ENCODE measurements at places on chromosomes 7 and 10. TPM values are rescaled to one million over a fixed set of nuclear protein-coding genes. Genes with fewer than 3 reads are reported as not detected.

- H3K36me3 ChIP-seq: no peaks in the 10 kb centered on the region
- no peaks in the 10 kb centered on the region for H3K4me1 ChIP-seq
- no peak overlapping the region for H3K27ac ChIP-seq
- H3K27me3 ChIP-seq: no peaks in the 10 kb centered on the region
- no peak for DNase-seq
Measured at GRCh38 chr7:141463986-141464385, 87.2 kb upstream of the AGK start.

Gene FAM25C
- not detected for total RNA-seq

Gene HOXA4
- total RNA-seq: 4.4 TPM

- DNase-seq: no peak
- no peak overlapping the region for H3K27ac ChIP-seq
- no peaks in the 10 kb centered on the region for H3K36me3 ChIP-seq
- H3K4me1 ChIP-seq: no peaks in the 10 kb centered on the region
Measured at GRCh38 chr7:16079723-16080122, 341.6 kb downstream of the CRPPA start.

DNA sequence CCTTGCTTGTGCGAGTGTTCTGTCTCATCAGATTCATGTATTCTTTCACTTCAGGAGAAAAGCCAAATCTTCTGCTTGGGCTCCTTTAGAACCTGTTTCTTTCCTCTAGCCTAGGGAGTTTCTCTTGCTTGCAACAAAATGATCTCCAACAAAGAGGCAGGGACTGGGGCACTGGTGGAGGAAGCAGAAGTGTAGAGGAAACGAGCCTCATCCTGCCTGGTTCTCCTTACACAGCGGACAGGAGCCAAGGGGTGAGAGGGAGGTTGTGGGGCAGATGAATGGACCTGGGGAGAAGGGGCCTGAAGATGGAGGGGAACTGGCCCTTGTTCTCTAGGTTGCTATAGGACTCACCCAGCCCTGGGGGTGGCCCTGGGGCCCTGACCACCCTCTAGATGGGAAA lies 141.1 kb downstream of the PKD1L1 start:
- no peaks in the 10 kb centered on the region for H3K27me3 ChIP-seq
- no peaks in the 10 kb centered on the region for H3K36me3 ChIP-seq
- H3K4me1 ChIP-seq: peaks cover 11% of the 10 kb centered on the region

GRCh38 chr10:103499881-103500280 lies 6.4 kb downstream of the NEURL1 start:
- H3K36me3 ChIP-seq: no peaks in the 10 kb centered on the region
- H3K4me1 ChIP-seq: no peaks in the 10 kb centered on the region
- no peak overlapping the region for H3K27ac ChIP-seq

- H3K4me3 ChIP-seq: no peak overlapping the region
- no peaks in the 10 kb centered on the region for H3K4me1 ChIP-seq
- H3K27ac ChIP-seq: no peak overlapping the region
- peak; percentile 31 for DNase-seq
Measured at GRCh38 chr10:100872034-100872791, 40.5 kb upstream of the SLF2 start.

Gene EPHB4
- 64.2 TPM for total RNA-seq

- no peak overlapping the region for H3K27ac ChIP-seq
- DNase-seq: no peak
- no peaks in the 10 kb centered on the region for H3K36me3 ChIP-seq
- no peaks in the 10 kb centered on the region for H3K4me1 ChIP-seq
- no peaks in the 10 kb centered on the region for H3K27me3 ChIP-seq
Measured at GRCh38 chr7:46011059-46011458, 90.0 kb upstream of the IGFBP3 start.

DNA sequence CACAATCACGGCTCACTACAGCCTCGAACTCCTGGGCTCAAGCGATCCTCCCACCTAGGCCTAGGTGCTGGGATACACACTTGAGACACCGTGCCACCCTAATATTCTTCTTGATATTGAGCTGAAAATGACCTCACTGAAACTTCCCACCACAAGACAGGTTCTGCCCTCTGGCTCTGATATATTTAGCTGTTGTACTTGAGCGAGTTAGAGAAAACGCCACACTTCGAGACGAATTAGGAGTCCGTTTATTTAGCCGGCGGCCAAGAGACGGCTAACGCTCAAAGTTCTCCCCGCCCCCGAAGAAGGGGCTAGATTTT lies 17.9 kb downstream of the ZC3HAV1 start:
- DNase-seq: no peak
- no peak overlapping the region for H3K27ac ChIP-seq
- H3K4me3 ChIP-seq: no peak overlapping the region
- peaks cover 3% of the 10 kb centered on the region for H3K4me1 ChIP-seq

Gene WEE2
- not detected for total RNA-seq

Gene NCF1
- 46.2 TPM for total RNA-seq

Gene POLR2J2
- 6.9 TPM for total RNA-seq

GRCh38 chr10:109922976-109923921 lies at the start of gene XPNPEP1:
TSS of gene XPNPEP1 (minus strand) at chr10:109923511. CDS start at chr10:109923433, 78 bp downstream.
- no peaks in the 10 kb centered on the region for H3K27me3 ChIP-seq
- H3K4me3 ChIP-seq: peak within 1 kb of the TSS; percentile 92
- peaks cover 27% of the 10 kb centered on the region for H3K4me1 ChIP-seq
- H3K27ac ChIP-seq: peak within 1 kb of the TSS; percentile 97
- H3K36me3 ChIP-seq: no peaks in the 10 kb centered on the region
- DNase-seq: peak; percentile 91

GRCh38 chr10:17206210-17206709 lies 4.8 kb upstream of the TRDMT1 start:
- no peak overlapping the region for H3K4me3 ChIP-seq
- DNase-seq: no peak
- H3K27ac ChIP-seq: peak overlapping the region; percentile 39
- H3K4me1 ChIP-seq: peaks cover 15% of the 10 kb centered on the region

Gene C10orf62
- 0.21 TPM for total RNA-seq

GRCh38 chr10:129605986-129606518 lies 139.0 kb downstream of the MGMT start:
- no peaks in the 10 kb centered on the region for H3K4me1 ChIP-seq
- H3K36me3 ChIP-seq: no peaks in the 10 kb centered on the region
- H3K27me3 ChIP-seq: no peaks in the 10 kb centered on the region
- H3K4me3 ChIP-seq: no peak overlapping the region
- DNase-seq: peak; percentile 22

Gene TBX20
- 0.11 TPM for total RNA-seq

Gene ASB13
- 5.2 TPM for total RNA-seq

Gene H2BK1
- total RNA-seq: not detected

Gene OR6B1
- not detected for total RNA-seq

Gene CALCR
- total RNA-seq: 0.12 TPM

GRCh38 chr10:86798611-86799010 lies 42.2 kb downstream of the BMPR1A start:
- peaks cover 5% of the 10 kb centered on the region for H3K4me1 ChIP-seq
- DNase-seq: peak; percentile 40
- no peak overlapping the region for H3K4me3 ChIP-seq
- no peaks in the 10 kb centered on the region for H3K36me3 ChIP-seq
- H3K27ac ChIP-seq: no peak overlapping the region

Gene ADAP1
- total RNA-seq: 11.5 TPM

- H3K36me3 ChIP-seq: no peaks in the 10 kb centered on the region
- H3K27ac ChIP-seq: no peak overlapping the region
- no peak overlapping the region for H3K4me3 ChIP-seq
- H3K27me3 ChIP-seq: no peaks in the 10 kb centered on the region
- no peaks in the 10 kb centered on the region for H3K4me1 ChIP-seq
- DNase-seq: no peak
Measured at GRCh38 chr7:69002416-69002815, 595.9 kb upstream of the AUTS2 start.

DNA sequence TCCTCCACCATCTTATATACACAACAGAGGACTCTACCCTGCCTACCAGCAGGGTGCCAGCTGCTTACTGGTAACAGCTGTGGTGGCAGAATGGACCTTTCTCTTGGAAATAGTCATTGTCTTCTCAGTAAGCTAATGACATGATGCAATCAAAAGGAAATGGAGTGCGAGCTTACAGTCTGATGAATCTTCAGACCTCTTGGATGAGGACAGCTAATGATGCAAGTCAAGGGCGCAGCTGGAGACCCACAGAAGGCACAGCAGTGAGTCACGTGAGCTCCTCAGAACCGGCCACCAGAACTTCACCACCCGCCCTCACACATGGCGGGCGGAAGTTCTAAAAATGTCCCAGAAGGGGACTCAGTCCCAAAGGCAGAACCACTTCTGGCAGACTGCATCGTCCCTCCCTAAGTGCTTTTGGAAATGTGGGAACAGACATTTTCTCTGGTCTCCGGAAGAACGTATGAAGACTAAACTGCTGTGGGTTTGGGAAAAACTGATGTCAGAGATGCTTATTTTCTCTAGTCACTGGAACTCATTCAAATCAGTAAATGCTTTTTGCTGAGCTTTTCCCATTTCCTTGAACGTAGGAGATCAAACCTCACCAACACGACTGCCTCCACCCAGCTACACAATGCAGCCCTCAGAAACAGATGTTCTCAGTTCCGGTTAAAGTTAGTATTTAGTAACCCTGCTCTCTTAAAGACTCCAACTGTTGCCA lies 96.4 kb downstream of the FAS start:
- peak overlapping the region; percentile 14 for H3K27ac ChIP-seq
- H3K4me1 ChIP-seq: no peaks in the 10 kb centered on the region
- no peak overlapping the region for H3K4me3 ChIP-seq
- H3K27me3 ChIP-seq: no peaks in the 10 kb centered on the region

GRCh38 chr10:49174261-49174925 lies 13.8 kb downstream of the TMEM273 start:
- H3K27ac ChIP-seq: no peak overlapping the region
- H3K27me3 ChIP-seq: no peaks in the 10 kb centered on the region
- H3K4me3 ChIP-seq: no peak overlapping the region
- no peak for DNase-seq

DNA sequence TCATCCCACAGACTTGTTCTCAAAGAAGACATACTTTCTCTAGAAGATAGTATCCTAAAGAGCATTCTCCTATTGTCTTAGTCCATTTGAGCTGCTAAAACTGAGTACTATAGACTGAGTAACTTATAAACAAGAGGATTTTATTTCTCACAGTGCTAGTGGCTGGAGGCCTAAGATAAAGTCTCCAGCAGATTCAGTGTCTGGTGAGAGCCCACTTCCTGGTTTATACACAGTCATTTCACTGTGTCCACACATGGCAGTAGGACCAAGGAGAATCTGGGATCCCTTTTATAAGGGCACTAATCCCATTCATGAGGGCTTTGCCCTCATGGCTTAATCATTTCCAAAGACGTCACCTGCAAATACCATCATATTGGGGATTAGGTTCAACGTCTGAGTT lies 68.7 kb downstream of the LRRC17 start:
- no peaks in the 10 kb centered on the region for H3K27me3 ChIP-seq
- H3K4me3 ChIP-seq: no peak overlapping the region
- peaks cover 1% of the 10 kb centered on the region for H3K4me1 ChIP-seq
- no peaks in the 10 kb centered on the region for H3K36me3 ChIP-seq

DNA sequence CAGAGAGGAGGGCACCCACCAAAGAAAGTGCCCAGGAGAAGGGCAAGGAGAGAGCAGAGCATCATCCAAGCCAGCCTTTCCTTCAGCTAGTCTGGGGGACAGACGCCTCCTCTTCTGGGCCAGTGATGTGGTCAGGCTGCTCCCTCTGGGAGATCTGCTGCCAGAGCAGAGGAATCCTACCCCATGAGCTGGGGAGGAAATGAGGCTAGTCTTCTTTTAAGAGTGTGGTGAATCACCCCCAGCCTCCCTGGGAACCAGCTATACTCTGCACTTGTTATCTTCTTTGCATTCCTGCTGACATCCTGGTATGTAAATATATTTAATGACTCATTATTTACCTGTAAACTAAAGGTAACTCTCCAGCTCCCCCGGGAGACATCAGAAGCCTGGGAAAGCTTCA lies 41.6 kb upstream of the EPHB6 start:
- H3K36me3 ChIP-seq: no peaks in the 10 kb centered on the region
- H3K27me3 ChIP-seq: no peaks in the 10 kb centered on the region
- DNase-seq: no peak
- H3K27ac ChIP-seq: no peak overlapping the region

DNA sequence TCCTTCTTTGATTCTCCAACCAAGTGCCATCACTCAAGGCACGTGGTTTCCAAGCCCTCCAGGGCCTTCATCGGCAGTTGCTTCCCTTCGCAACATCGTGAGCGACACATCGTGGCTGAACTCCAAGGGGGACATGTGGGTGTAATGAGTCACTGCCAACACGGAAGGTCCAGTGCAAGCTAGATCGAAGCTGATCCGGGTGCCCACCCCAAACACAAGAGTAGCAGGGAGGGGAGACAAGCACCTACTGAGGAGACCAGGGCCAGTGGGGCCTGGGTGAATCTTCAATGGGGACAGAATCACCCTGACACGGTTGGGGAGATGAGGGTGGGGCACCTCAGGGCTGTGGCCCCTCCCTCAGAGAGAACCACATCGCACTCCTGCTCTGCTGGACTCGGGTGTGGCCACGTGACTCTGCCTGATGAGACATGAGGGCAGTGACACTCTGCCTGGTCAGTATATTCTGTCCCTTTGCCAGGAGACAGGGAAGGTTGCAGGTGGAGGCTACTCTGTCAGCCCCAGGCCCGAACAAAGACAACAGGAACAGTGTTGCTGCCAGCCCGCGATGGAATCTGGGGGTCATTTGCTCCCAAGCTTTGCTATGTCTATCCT lies 36.8 kb upstream of the HSPA12A start:
- DNase-seq: no peak
- no peaks in the 10 kb centered on the region for H3K36me3 ChIP-seq
- H3K27me3 ChIP-seq: no peaks in the 10 kb centered on the region
- H3K4me3 ChIP-seq: no peak overlapping the region

Gene NPY
- total RNA-seq: not detected

DNA sequence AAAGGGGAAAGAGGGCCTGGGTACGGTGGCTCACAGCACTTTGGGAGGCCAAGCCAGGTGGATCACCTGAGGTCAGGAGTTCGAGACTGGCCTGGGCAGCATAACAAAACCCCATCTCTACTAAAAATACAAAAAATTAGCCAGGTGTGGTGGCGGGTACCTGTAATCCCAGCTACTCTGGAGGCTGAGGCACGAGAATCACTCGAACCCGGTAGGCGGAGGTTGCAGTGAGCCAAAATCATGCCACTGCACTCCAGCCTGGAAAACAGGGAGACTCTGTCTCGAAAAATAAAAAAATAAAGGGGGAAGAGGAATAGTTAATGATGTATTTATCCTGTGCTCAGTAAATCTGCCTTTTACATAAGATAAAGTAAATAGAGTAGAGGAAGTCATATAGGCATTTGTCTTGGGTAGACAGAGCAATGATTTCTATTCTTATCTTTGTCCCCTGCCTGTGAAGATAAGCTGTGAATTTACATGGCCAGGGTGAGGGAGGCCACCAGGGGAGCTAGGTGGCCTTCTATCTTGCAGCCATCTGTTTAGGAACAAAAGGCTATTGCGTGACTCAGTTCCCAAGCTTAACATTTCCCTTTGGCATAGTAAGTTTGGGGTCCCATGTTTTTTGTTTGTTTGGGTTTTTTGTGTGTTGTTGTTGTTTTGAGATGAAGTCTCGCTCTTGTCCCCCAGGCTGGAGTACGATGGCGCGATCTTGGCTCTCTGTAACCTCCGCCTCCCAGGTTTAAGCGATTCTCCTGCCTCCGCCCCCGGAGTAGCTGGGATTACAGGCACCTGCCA lies 73.2 kb upstream of the GTF2I start:
- H3K4me3 ChIP-seq: no peak overlapping the region
- no peak for DNase-seq
- no peaks in the 10 kb centered on the region for H3K27me3 ChIP-seq
- H3K4me1 ChIP-seq: peaks cover 11% of the 10 kb centered on the region
- H3K27ac ChIP-seq: no peak overlapping the region
